Activated T-helper 2 cell treated with anti-CD3 and anti-CD28 coated beads, Interferon-gamma antibody, Interleukin-2, Interleukin-4, amounts not matched to agents 10 μg/mL and 5 μg/mL and 100 μg/mL, durations not matched to agents 14 hours and 24 hours and 36 hours (primary cell): ENCODE measurements at places on chromosomes 6 and 20.

GRCh38 chr6:35091346-35092083 lies 49.6 kb downstream of the TCP11 start:
- H3K4me1 ChIP-seq = no peaks in the 10 kb centered on the region
- no peak overlapping the region for H3K27ac ChIP-seq
- H3K4me3 ChIP-seq = no peak overlapping the region

DNA sequence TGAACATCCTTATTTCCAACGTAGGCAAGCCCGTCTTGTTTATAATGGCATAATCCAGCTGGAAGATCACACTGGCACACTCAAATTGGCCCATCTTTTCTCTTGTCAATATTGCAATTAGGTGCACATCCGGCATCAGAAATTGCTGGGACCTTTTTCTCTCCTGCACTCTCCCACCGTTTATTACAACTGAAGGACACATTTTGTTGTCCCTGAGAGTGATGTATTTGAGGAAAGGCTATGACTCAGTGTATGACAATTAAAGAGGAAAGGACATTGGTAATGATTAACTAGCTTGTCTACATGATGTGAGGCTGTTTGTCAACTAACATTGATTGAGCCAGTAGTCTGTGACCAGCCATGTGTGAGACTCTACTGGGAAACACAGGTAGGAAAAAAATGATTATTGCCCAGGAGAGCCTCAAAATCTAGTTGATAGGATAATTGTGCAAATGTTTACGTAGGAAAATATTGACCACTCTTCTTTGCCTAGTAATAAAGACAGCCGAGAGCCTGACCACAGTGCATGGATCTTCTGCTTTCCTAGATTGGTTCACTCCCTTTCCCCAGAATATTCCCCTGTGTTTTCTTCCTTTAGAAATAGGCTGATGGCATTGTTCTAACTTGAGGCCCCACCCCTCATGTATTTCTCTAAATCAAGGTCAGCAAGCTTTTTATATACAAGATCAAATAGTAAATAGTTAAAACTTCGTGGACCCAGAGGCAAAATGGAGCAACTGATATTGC lies 230.0 kb upstream of the BTBD3 start:
- H3K27me3 ChIP-seq = peaks cover 4% of the 10 kb centered on the region
- no peak for DNase-seq
- no peaks in the 10 kb centered on the region for H3K4me1 ChIP-seq
- no peak overlapping the region for H3K27ac ChIP-seq
- H3K36me3 ChIP-seq = no peaks in the 10 kb centered on the region

- no peaks in the 10 kb centered on the region for H3K27me3 ChIP-seq
- H3K36me3 ChIP-seq = no peaks in the 10 kb centered on the region
- H3K27ac ChIP-seq = no peak overlapping the region
Measured at GRCh38 chr6:35484921-35485392, 11.9 kb downstream of the TEAD3 start.

DNA sequence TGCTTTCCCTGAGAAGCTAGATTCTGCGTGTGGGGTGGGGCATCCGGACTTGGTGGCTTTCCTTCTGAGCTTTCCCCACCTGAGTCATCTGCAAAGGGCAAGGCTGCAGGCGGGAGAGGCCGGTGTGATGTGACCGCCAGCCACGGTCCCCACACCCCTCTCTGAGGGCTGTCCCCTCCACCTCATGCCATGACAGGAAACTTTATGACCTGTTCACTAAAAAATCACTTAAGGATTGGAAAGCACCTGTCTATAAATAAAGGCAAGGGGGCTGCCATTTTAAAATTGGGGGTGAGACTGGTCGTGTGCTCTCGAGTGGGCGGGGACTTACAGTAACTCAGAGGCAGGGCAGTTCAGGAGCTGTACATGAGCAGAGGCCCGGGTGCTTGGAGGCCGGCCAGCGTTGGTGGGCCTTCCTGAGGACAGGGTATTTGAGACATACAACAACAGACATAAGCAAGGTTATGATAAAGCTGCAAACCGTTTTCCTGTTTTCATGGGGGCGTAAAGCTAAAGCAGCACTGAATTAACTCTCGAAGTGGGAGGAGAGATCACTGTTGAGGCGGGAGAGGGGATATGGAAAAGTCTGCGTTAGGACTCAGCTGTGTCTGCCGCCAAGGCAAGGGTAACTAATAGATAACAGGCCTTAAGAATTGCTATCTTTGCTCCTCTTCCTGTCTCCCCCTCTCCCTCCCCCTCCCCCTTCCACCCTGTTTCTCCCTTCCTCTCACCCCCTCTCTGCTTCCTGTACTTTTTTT lies 16.1 kb upstream of the SERPINB1 start:
- peak overlapping the region; percentile 100 for H3K27ac ChIP-seq
- peaks cover 90% of the 10 kb centered on the region for H3K4me1 ChIP-seq
- H3K4me3 ChIP-seq = peak overlapping the region; percentile 85
- peaks cover 25% of the 10 kb centered on the region for H3K36me3 ChIP-seq

GRCh38 chr6:5427586-5427985 lies 166.3 kb downstream of the FARS2 start:
- H3K27me3 ChIP-seq = no peaks in the 10 kb centered on the region
- no peak for DNase-seq

- H3K27me3 ChIP-seq = no peaks in the 10 kb centered on the region
- peaks cover 70% of the 10 kb centered on the region for H3K36me3 ChIP-seq
- H3K27ac ChIP-seq = peak overlapping the region; percentile 69
- no peak for DNase-seq
- H3K4me3 ChIP-seq = no peak overlapping the region
- H3K4me1 ChIP-seq = peaks cover 63% of the 10 kb centered on the region
Measured at GRCh38 chr6:45473121-45473993, 95.6 kb upstream of the SUPT3H start.
